ENCODE measurements at places on chromosomes 2 and 18. TPM values are rescaled to one million over a fixed set of nuclear protein-coding genes. Genes with fewer than 3 reads are reported as not detected.

The DCDC2C gene
- total RNA-seq: not detected

GRCh38 chr18:57519668-57520424 lies 66.7 kb downstream of the FECH start:
- peak; percentile 79 for DNase-seq

GRCh38 chr2:122414902-122415301 lies 659.5 kb downstream of the TSN start:
- DNase-seq: peak; percentile 91

DNA sequence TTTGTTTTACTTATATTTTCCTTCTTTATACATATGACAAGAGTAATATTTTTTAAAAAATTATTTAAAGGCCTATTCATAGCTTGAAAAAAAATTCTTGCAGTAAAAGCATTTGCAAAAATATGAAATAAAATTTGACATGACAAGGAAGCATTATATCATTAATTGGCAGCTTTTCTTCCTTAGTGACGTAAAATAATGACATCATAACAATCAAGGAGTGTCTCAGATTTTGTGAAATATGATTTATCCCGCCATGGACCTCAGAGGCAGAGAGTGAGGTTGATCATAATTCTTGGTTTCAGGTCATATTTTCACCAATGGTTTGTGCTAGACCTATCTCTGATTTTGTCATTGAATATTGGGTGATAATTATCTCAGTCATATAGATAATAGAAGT lies 176.0 kb downstream of the MIB1 start:
- no peak for DNase-seq

- DNase-seq: no peak
Measured at GRCh38 chr2:85397925-85398331, 12.2 kb downstream of the CAPG start.

GRCh38 chr18:35603008-35603407 lies 21.5 kb downstream of the GALNT1 start:
- DNase-seq: no peak

DNA sequence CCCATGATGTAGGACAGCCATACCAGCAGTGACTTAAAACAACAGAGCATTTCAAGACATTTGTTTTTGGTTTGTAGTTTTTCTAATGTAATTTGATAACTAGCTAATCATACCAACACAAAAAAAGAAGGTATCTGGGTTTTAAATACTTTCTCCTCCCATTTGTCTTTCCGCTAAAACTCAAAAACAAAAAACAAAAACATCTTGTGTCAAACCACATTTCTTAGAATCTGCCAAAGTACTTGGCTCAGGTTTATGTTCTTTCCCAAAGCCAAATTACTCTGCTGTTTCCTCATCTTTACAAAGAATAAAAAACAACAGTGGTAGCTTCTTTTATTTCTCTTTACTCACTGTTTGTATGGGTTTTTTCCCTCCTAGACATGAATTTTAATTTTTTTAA lies 71.5 kb downstream of the GREB1L start:
- no peak for DNase-seq

GRCh38 chr2:208189069-208189809 lies 591 bp downstream of the C2orf80 start:
- DNase-seq: no peak

GRCh38 chr2:138219961-138220360 lies 255.7 kb downstream of the HNMT start:
- DNase-seq: no peak

GRCh38 chr2:216742411-216742810 lies 47.1 kb upstream of the IGFBP5 start:
- DNase-seq: no peak

- DNase-seq: peak; percentile 90
Measured at GRCh38 chr2:55111570-55112228, 61.4 kb upstream of the RTN4 start.

GRCh38 chr2:16142383-16143361 lies 202.3 kb downstream of the MYCN start:
- DNase-seq: no peak

- DNase-seq: no peak
Measured at GRCh38 chr2:24824071-24824588, 30.9 kb downstream of the CENPO start.

DNA sequence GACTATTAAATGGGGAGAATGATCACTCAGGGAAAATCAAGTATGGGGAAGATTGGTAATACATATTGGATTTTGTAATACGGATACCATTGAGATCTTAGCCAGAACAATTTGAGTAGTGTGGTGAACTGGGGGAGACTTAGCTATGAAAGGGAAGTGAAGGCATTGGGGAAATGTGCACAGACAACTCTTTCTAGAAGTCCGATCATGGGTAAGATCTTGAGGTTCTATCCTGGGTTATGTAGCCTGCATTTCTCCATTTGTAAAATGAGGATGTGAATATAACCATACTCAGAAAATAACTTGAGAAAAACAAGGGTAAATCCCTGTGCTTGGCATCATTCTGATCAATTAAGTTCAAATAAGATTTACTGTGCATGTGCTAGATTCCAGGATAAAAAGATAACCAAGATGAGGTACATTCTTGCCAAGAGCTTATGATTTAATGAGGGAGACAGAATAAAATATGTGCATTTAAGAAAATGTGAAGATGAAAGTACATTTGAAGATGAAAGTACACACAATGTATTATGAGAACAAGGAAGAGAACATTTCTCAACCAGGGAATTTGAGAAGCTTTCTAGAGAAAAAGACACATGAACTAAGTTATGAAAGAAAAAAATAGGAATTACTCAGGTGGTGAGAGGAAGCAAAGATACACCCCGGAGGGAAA lies 49.5 kb downstream of the SLC40A1 start:
- no peak for DNase-seq

- no peak for DNase-seq
Measured at GRCh38 chr2:182482511-182482910, 55.7 kb upstream of the PDE1A start.
